ENCODE measurements at places on chromosomes 12 and 14.

- peak; percentile 16 for DNase-seq
Observed at GRCh38 chr12:130761537-130762318, 45.6 kb upstream of the RIMBP2 start.

DNA sequence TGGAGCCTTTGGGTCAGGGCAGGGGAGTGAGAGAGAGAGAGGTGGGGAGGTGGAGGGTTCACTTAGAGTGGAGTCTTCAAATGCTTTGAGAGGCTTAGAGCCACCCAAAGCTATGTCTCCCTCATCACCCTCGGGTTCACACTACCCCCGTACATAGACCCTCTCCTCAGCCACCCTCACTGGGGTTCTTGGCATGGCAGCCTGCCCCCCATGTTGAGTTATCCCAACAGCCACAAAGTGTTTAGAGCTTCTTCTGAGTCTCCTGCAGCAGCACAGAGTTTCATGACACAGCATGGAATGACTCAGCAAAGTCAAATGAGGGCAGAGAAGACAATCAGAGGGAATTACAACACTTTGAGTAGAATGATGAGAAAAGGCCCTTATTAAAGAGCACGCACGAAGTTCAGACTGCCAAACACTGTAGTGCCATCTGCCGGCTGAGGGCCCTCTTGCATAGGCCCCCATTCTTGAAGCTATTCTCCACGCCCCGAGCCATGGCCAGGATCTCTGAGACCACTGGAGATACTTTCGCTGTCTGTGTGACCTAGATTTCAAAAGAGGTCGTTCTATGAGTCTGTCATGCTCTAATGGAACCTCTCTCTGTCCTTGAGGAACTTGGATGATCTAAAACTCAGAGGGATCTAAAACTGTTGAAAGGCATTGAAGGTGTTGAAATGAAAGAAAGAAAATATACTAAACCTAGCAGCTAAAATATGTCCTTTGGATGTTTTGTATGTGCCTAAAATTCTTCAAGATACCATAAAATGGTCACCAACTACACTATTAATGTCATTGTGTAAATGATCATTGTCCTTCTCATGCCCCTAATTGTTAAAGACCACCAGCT lies 221.9 kb downstream of the PELI2 start:
- DNase-seq, result peak; percentile 19

DNA sequence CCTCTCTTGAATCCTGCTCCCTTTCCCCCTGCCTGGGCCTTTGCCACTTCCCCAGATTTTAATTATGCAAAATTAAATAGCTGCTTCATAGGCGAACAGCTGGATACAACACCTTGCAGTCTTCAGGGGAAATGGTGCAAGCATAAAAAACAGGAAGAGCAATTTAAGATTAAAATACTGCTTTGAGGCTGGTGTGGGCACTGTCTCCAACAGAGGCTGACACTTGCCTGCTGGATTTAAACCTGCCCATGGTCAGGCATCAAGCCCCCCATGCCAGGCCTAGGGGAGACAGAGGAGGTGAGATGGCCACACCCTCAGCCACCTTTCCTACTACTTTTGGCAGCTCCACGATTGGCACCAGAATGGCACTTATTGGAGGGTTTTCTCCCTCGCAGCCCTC lies 110.1 kb upstream of the DIO3 start:
- no peak for DNase-seq

GRCh38 chr14:23645812-23646647 lies 9.9 kb downstream of the DHRS2 start:
- DNase-seq, result no peak

DNA sequence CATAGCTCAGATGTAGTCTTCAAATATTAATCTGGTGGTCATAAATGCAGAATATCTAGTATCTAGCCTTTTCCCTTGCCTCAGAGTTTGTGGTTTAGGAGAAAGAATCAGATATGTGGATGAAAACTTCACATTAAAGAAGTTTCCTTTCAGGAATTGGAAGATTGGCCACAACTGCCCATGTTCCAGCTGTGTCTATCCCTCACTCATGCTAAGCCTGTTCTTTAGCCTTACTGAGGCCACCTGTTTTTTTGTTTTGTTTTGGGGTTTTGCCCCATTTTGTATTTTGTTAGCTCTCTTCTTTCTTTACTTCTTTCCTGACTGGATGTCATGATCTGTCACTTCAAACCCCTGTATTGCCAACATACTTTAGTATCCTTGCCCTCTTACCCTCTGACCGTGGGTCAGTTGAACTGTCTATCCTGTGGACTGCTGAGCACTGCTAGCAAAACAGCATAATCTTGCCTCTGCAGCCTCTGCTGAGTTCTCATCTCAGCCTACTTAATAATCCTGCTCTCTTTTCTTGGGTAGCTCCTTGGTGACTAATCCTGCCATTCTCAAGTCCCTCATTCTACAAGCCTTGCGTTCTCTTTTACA lies 22.0 kb upstream of the CCT2 start:
- DNase-seq, result no peak

DNA sequence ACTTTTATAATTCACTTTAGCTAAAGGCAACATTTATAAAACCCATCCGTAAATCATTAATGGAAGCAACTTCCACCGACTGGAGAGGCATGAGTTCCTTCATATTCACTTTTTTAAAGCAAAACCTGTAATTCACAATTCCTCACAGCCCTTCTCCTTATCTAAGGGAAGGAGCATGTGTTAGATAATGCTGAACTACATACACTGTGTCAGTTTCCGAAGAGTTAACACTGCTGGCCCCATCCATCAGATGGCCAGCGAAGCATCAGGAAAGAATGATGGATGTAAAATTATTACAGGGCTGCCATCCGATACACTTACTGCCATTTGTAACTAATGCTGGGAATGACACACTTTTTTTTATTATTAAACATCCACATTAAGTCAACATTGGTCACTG lies 392.8 kb downstream of the SOX5 start:
- no peak for DNase-seq

GRCh38 chr12:12376646-12377448 lies 20.0 kb downstream of the BORCS5 start:
- no peak for DNase-seq

DNA sequence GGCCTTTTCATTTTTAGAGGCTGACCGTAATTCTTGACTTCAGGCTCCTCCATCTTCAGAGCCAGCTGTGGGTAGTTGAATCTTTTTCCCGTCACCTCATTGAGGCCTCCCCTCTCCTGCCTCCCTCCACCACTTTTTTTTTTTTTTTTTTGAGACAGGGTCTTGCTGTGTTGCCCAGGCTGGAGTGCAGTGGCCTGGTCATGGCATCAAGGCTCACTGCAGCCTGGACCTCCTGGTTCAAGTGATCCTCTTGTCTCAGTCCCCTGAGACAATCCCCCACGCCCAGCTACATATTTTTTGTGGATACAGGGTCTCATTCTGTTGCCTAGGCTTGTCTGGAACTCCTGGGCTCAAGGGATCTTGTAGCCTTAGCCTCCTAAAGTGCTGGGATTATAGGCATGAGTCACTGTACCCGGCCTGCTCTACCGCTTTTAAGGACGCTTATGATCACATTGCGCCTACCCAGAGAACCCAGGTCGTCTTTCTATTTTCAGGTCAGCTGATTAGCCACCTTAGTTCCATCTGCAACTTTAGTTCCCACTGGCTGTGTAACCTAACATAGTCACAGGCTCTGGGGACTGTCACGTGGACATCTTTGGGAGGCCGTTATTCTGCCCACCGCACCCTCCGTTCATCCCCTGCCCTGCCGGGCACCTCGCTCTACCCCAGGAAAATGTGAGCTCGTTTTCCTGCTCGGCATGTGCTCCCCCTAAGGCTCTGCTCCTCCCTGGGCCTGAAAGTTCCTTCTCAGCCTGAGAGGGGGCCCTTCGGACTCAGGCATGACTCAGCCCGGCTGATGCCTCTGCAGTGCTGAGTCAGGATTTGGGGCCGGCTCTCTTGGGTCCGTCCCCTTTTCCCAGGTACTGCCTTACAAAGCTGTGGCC lies 13.4 kb downstream of the TNFAIP2 start:
- no peak for DNase-seq

DNA sequence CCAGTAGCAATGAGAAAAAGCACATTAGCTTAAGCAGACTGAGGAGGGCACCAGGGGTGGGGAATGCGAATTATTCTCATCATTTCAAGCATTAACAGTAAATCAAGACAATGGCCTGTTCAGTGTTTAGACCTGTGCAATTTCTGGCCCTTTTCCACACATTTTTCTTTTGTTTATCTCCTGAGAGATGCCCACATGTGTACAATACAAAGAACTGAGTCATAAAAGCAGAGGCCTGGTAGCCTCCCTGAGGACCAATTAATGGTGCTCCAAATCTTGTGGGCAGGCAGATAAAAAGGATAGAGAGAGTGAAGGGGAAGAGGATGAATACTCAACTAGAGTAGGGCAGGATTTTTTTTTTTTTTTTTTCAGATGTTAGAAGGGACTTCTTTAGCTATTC lies 480.8 kb downstream of the RERGL start:
- DNase-seq, result no peak

DNA sequence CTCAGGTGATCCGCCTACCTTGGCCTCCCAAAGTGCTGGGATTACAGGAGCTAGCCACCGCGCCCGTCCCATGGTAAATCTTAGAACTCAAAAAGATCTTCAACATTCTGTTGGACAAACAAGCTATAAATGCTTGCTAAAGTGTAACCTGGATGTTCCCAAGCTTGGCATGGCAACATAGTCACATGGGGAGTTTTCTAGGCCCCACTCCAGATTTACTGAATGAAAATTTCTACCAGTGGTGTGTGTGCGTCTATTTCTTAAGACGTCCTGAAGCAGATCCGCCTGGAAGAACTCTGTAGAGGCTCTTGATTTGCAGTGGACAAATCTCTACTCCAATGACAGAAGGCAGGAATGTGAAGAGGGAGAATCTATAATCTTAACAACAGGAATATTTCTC lies 59.9 kb downstream of the ZFYVE21 start:
- no peak for DNase-seq

- DNase-seq, result no peak
Observed at GRCh38 chr12:99435095-99435791, 212.3 kb upstream of the GARIN6 start.

DNA sequence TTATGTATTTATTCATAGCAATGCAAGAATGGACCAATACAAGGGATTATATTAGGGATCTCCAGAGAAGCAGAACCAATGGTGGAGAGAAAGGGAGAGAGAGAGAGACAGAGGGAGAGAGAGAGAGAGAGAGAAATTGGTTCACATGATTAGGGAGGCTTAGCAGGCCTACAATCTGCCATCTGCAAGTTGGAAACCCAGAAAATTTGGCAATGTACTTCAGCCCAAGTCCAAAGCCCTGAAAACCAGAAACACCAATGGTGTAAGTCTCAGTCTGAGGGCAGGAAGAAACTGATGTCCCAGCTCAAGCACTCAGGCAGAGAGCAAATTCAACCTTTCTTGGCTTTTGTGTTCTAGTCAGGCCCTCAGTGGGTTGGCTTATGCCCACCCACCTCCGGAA lies 48.7 kb upstream of the CMKLR1 start:
- no peak for DNase-seq

GRCh38 chr12:132066749-132067148 lies 77.4 kb downstream of the DDX51 start:
- DNase-seq, result no peak

- no peak for DNase-seq
Observed at GRCh38 chr12:84636801-84637290, 275.8 kb downstream of the SLC6A15 start.

- DNase-seq, result no peak
Observed at GRCh38 chr14:92903359-92903758, 19.6 kb upstream of the CHGA start.

DNA sequence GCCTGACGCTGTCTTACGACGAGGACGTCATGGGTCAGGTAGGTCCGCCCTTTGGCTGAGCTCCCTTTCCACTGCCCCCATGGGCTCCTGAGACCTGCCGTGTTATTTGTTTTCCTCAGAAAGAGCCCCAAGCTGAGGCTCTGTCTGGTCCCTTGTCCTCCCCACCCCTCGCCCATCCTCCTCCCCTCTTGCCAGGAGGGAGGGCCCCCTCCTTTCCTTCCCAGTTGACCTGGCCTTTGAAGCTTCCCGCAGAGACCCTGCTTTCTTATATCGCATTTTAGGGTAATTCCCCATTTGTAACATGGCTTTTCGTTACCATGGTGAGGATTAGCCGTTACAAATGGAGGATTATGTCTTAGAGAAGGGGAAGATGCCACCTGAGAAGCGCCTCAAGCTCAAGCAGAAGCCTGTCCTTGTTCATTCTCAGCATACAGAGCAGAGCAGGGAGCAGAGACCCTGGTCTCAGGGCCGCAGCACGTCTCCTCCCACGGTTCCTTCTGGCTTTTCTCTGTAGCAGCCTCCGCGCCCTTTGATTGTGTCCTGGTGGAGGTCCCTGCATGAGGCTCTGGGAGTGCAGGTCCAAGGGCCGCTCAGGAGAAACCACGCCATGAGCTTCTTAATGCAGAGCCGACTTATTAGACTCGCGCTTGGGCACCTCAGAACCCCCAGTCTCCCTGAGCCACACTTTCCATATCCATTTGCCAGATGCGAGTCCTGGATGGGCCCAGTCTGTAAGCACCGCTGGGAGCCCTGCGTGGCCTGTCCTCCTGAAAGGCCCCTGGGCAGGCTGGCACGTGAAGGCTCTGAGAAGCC lies 47.2 kb downstream of the UBE3B start:
- no peak for DNase-seq

GRCh38 chr12:106345746-106346145 lies 11.8 kb upstream of the POLR3B start:
- DNase-seq, result no peak

GRCh38 chr12:31226639-31227038 lies 99.3 kb downstream of the SINHCAF start:
- no peak for DNase-seq

GRCh38 chr14:61350427-61351270 lies 29.3 kb downstream of the PRKCH start:
- no peak for DNase-seq

- DNase-seq, result no peak
Observed at GRCh38 chr12:63937378-63938316, 93.1 kb downstream of the SRGAP1 start.

DNA sequence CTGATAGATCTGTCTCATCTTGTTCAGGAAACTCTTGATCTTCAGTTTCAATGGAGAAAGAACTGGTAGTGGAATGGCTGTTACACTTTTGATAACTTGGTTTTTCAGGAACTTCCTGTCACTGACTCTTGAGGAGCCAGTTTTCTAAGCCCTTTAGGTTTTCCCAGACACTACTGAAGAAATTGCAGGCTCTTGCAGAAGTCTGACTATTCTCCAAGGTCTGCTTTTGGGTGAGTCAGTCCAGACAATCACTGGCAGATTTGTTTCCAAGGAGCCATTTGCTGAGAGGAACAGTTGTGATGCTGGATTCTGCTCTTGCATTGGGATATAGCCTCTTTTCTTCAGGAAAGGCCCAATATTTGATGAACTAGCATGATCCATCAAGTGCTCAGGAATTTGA lies 468.0 kb downstream of the FUT8 start:
- no peak for DNase-seq
